ENCODE measurements at places on chromosomes 5 and 9. TPM values are rescaled to one million over a fixed set of nuclear protein-coding genes. Genes with fewer than 3 reads are reported as not detected.

The SAPCD2 gene
- 7.2 TPM for total RNA-seq

The SLCO4C1 gene
- 0.14 TPM for total RNA-seq

The SLC25A2 gene
- 0.23 TPM for total RNA-seq

The ANKRD34B gene
- 0.18 TPM for total RNA-seq

The OBP2B gene
- 1.6 TPM for total RNA-seq

The SPINK4 gene
- not detected for total RNA-seq

The GMCL2 gene
- not detected for total RNA-seq

The TEX48 gene
- total RNA-seq, result not detected
